Activated naive CD8-positive, alpha-beta T cell treated with anti-CD3 and anti-CD28 coated beads, Interleukin-2, amount 50 U/mL, for 24 hours (primary cell): ENCODE measurements at places on chromosomes 16 and 17.

DNA sequence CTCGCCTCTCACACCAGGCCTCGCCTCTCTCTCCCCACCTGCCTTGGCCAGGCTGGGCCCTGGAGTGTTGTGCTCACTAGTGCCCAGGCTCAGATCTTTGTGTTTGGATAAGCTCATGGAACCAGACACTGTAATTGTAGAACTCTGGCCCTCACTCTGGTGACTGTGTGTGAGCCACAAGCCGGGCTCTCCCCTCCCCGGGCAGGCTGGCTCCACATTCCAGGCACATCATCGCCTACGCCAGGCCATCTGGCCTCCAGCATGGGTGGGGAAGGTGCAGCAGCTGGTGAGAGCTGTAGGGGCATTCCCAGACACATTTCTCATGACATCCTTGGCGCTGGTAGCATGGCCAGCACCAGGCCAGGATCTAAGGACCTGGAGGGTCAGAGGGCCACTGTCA is 202.3 kb downstream of the RAB11FIP4 start:
- no peak for DNase-seq

- DNase-seq, result no peak
These were observed 27.6 kb upstream of the NXPH3 start for GRCh38 chr17:49548051-49548505.

DNA sequence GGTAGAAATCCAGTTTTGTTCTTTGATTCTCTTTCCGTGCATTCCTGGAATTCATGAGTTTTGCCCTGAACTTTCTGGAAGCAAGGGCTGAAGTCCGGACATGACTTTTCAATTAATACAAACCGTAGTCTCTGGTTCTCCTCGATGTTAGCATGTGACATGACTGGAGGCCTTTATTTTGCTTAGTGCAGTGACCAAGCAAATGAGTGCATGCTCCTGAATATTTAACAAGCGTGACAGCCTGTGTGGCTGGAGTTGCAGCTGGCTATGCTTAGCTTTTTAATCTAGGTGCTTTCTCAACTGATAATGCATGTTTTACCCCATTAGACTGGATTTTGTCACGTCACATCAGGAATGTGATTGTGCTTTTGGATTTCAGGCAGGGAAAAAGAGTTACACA is 302.1 kb downstream of the MAP2K6 start:
- DNase-seq, result no peak

DNA sequence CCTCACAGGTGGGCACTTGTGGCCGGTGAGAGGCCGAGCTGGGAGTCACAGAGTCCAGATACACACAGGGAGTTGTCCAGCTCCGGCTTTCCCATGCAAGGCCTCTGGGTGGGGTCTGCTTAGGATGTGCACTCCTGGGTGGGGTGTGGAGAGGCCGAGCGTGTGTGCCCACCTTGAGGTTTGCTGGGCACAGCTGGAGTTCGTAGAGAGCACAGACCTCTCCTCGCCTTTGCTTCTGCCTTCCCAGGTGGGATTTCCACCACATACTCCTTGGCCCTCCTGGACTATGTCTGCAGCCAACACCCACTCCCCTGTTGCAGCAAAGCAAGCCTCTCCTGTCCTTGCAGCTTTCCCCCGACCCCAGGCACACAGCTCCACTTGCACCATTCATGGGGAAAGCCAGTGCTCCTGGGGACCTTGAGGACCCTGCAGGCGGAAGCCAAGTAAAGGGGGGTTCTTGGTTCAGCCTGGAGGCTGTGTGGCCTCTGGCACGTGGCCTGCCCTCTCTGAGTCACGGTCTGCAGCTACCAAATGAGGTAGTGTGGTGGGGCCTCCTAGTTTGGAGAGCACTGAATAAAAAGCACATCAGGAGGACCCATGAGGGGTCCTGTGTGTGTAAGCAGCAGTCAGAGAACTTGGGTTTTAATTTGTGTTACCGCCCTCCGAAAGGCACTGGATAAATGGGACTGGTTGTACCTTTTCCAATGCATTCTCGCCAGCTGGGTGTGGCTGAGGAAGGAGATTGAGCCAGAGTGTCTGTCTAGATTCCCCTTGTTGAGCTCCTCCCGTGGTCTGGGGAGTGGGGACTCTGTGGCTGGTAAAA is 31.5 kb downstream of the MPRIP start:
- DNase-seq, result no peak

GRCh38 chr17:58614859-58615459 is 76.9 kb downstream of the TEX14 start:
- DNase-seq, result no peak

DNA sequence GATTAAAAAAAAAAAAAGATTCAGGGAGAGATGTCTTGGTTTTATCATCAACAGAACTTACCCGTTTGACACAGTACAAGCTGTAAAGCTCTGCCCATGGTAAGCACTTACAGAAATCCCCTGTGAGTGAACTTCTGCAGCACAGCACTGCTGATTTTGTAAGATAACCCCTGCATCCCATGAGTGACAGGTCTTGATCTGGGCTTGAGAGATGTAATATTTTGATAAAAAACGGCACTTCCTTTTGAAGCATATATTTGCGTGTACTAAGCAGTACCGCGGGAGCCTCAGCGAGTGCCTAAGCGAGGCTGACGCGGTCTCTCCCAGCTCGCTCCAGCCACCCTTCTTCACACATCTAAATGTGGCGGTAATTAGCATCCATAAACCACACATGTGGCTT is 50.5 kb downstream of the IKZF3 start:
- peak; percentile 61 for DNase-seq

DNA sequence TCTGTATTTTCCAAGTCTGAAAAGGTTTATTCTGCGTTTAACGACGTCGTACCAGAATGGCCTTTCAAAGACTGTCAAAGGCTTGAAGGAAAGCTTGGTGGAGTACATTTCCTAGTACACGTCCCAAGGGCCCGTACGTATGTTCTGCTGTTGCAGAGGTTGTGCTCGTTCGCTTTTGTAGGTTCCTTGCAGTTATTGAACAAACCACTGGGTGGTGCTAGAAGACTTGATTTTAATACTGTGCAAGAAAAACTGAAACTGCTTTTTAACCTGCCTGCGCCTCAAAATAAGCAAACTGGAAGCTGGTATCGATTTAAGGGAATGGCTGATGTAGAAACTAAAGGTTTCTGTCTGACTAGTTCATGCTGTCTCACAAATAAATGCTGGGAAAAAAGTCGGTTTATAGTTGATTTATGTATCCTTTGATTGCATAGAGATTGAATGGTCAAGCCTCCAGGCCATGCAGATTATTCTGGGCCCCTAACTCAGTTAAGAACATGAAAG is 54.6 kb downstream of the USP10 start:
- DNase-seq, result peak; percentile 63

DNA sequence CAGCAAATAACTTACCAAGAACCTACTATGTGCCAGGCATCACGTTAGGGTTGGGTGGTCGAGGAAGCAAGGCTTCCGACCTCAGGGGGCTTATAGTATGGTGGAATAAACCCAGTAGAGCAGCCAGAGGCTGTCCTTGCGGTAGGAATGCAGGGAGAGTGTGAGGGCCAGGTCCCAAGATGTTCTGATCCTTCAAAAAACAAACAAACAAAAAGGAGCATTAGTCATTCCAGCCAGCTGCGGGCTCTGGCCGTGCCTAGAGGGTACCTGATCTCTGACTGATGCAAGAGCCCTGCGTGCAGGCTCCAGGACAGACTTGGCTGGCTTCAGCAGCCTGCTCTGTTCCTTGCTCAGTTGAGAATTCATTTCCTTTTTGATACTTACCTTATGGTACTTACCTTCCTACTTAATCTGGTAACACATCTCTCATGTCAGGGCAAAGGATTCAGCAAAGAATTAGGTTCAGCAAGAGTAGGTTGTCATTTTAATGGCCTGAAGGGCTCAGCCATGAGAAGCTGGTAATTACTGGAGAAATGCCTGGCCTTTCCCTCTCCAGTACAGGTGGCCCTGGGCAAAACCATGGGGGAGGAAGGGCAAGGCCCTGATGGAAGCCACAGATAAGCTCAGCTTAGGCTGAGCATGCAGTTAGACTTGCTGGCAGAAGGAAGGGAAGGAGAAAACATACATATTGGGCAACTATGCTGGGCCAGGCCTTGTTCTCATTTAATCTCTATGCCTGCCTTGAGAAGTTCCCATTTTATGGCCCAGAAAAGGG is 18.4 kb downstream of the CYB5D2 start:
- DNase-seq, result no peak
